Right forelimb (tissue), 1 donor: ENCODE measurements at places on chromosomes 5 and 9.

DNA sequence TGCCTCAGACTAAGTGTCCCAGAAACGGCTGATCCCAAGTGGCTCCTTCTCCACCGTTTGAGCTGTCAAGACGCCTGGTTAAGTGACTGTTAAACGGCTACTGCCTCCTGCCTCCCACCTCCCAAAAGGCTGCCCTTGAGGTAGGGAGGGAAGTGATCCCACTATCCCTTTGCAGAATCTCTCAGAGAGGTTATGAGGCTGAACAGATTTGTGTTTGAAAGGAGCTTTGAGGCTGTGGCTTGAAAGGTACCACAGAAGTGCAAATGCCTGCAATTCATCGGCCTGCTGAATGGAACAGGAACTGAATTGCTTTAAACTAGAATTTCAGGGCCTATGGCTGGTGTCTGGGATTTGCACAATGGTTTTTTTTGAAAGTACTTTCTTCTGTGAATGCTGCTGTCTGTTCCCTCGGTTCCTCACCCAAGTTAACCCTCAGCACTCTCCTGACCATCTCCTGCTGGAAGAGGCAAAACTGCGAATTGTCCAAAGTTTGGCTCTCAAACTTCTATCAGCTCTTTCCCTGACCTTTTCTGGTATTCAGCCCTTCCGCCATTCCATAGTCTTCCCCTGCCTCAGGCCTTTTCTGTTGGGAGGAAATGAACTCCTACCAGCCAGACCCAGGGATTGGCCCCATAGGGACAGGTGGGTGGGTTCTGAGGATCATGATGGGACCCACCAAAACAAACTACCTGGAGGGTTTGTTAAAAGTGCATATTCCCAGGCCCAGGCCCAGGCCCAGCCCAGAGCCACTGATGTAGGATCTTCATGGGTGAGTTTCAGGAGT is 453.3 kb downstream of the KDM4C start:
- DNase-seq: no peak

- DNase-seq: no peak
These were observed 42.2 kb upstream of the FSD1L start for GRCh38 chr9:105405514-105406131.

DNA sequence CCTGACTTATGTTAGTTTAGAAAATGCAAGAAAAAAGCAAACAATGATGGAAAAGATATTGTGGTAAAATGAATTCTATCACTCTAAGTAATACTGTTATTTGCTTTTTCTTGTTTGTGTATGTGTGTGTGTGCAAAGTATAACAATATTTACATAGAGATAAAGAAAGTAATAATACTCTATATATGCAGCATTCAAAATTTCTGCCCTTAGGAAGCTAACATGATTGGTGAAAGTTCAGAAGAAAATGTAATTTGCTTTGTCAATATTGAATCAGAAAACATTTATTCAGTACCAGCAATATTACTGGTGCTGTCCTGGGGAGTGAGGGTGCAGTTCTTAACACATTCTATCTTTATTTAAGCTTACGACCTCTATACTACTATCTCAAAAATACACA is 12.9 kb upstream of the PRDM9 start:
- no peak for DNase-seq

DNA sequence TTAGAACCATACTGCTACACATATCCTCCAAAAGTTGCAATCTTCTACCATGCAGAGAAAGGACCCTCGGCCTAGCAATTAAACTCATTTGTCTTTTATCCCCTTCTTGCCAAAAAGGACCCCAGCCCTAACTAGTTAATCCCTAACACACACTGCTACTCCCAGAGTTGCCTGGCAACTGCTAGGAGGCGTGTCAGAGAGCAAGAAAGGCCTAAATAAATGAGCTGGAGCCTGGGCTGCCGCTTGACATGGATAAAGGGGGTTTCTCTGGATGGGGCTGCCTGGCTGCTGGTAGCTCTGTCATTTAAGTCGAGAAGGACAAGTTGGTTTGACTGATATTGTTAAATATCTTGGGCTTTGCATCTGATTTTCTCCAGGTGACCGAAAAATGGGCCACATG is 194.8 kb downstream of the CRB2 start:
- no peak for DNase-seq

- peak; percentile 29 for DNase-seq
These were observed 168.3 kb downstream of the COL23A1 start for GRCh38 chr5:178421699-178422399.

- DNase-seq: peak; percentile 91
These were observed at the start of gene RUSC2 for GRCh38 chr9:35489313-35490154. Gene RUSC2 (plus strand): TSS chr9:35490111. CDS start chr9:35546522, 56,411 bp downstream.

- no peak for DNase-seq
These were observed 280.1 kb downstream of the HSPA4 start for GRCh38 chr5:133331941-133332340.

DNA sequence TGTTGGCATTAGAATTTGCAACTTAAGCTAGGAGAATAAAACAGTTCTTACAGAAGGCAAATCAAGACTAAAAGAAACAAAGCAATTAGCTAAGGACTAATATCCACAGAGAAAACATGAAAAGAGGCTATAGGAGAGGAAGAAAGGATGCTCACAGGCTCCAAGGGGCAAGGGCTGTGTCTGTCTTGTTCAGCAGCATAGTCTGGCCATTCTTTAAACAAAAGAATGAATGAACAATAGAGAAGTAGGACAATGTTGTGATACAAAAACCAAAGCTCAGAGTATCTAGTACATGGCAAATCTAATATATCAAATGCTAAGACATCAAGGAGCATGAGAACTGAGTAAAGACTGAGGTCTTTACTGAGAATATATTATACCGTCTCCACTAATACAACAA is 39.5 kb downstream of the PLPP1 start:
- no peak for DNase-seq

- DNase-seq: no peak
These were observed 59.8 kb upstream of the NFIB start for GRCh38 chr9:14373706-14374105.

GRCh38 chr9:135275571-135276289 is 188.3 kb downstream of the OLFM1 start:
- no peak for DNase-seq

- no peak for DNase-seq
These were observed 45.5 kb upstream of the CDC42SE2 start for GRCh38 chr5:131218392-131218791.

- no peak for DNase-seq
These were observed 52.7 kb downstream of the RNF145 start for GRCh38 chr5:159156426-159157238.

- DNase-seq: no peak
These were observed 719 bp downstream of the NOL8 start for GRCh38 chr9:92324431-92324830.

- DNase-seq: no peak
These were observed 13.9 kb upstream of the FEM1C start for GRCh38 chr5:115558388-115558956.

- DNase-seq: no peak
These were observed 422.7 kb upstream of the GRAMD2B start for GRCh38 chr5:126000507-126000906.

DNA sequence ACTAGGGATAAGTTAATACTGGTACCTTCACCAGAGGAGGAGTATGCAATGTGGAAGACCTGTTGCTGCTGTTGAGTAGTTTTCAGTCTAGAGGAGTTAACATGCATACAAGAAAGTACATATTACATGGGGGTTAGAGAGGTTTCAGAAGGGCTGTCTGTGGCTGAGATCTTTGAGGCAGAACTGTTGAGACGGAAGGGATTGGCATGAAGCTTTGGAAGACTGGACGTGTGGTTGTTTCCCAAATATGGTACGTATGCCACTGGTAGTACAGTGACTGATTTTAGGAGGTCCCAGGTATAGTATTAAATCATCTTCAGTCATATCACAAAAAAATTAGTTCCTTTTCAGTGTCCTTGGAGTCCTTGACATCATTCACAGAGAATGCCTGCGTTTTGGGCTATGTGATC is 17.6 kb downstream of the TNFAIP8 start:
- DNase-seq: no peak

DNA sequence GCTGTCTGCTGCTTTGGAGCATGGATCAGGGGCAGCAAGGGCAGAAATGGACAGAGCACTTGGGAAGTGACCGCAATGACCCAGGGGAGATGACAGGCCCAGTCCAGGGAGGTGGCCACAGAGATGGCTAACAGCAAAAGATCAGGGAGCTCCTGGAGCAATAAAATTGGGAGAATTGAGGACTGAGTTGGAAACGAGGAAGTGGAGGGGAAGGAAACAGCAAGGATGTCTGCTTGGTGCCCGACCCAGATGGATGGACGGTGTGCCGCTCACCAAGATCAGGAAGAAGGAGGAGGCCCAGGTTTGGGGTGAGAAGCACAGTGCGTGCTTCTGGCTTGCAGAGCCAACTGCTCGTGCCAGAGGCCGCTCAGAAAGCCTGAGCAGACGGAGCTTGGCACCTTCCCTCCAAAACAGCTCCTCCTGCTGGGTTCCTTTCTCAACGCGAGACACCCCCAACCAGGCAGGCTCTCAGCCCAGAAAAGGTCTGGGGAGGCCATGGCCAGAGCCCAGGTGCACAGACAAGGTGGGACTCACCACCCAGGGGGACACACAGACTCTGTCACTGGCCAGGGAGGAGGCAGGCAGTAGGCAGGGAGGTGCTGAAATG is 1.7 kb upstream of the SLC34A1 start:
- DNase-seq: peak; percentile 70

DNA sequence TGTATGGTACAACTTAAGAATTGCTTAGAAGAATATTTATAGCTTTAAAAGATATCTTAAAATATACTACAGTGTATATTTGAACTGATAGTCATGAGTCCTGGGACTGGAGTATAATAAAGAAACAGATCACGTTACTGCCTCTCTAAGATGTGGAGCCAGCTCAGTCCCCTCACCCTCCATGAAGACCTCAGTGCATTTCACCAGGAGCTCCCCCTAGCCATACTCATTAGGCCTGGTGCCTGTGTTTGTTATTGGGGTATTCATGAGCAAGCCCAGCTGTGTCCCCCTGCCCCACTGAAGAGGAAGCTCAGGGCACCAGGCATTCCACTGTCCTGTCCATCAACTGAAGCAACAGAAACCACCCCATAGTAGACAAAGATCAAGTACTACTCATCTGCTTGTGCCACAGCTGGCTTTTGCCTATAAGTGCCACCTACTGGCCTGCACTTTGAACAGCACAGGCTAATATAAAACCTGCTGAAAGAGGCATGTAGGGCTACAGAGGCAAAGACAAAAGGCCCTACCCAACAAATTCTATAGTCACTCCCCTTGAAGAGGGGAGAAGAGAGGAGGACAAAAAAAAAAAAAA is 850.2 kb upstream of the NUDT12 start:
- DNase-seq: no peak

GRCh38 chr5:115844321-115844817 is 2.6 kb downstream of the AP3S1 start:
- DNase-seq: no peak

GRCh38 chr9:13665418-13666066 is 386.1 kb upstream of the MPDZ start:
- no peak for DNase-seq

- DNase-seq: no peak
These were observed 286.7 kb downstream of the NFIB start for GRCh38 chr9:14027116-14027800.

DNA sequence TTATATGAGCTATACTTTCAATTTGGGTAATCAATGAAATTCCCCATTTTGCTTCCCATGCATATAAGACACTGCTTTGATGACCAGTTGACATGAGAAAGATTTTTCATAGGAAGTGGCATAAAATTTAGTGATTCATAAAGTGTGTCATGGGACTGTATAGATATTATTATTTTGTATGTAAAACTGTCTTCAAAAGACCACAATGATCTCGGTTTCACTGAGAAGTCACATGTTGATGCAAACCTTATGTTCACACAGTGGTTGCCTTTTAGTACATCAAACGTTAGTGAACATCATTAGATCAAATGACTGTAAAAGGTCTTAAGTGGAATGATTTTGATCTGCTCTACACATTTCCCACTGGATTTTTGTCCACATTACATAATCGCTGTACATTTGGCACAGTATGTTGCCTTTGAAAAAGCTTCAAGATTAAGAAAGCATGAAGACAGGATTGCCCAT is 349.2 kb upstream of the MEF2C start:
- DNase-seq: no peak

- DNase-seq: no peak
These were observed 169.4 kb downstream of the TLE1 start for GRCh38 chr9:81519816-81520495.

GRCh38 chr5:39376293-39376714 is 12.0 kb upstream of the C9 start:
- no peak for DNase-seq

GRCh38 chr5:107450531-107450930 is 220.2 kb downstream of the EFNA5 start:
- DNase-seq: no peak

DNA sequence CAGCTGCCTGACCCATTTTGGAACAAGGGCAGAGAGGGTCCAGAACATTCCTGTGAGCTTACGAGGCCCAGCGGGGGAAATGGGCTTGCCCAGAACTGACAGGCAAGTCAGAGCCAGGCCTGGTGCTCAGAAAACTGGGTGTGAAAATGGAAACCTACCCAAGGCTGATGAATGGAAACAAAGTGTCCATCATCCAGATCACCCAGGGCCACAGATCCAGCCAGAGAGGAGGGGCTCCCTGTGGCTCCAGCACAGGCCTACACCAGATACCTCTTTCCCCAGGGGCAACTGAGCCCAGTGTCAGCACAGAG is 3.1 kb downstream of the CLTB start:
- DNase-seq: no peak
